ENCODE measurements at places on chromosomes 7 and 10. TPM values are rescaled to one million over a fixed set of nuclear protein-coding genes. Genes with fewer than 3 reads are reported as not detected.

The FGL2 gene
- total RNA-seq: 32.1 TPM

The ARHGEF35 gene
- total RNA-seq: 11.5 TPM

The ENO4 gene
- not detected for total RNA-seq

DNA sequence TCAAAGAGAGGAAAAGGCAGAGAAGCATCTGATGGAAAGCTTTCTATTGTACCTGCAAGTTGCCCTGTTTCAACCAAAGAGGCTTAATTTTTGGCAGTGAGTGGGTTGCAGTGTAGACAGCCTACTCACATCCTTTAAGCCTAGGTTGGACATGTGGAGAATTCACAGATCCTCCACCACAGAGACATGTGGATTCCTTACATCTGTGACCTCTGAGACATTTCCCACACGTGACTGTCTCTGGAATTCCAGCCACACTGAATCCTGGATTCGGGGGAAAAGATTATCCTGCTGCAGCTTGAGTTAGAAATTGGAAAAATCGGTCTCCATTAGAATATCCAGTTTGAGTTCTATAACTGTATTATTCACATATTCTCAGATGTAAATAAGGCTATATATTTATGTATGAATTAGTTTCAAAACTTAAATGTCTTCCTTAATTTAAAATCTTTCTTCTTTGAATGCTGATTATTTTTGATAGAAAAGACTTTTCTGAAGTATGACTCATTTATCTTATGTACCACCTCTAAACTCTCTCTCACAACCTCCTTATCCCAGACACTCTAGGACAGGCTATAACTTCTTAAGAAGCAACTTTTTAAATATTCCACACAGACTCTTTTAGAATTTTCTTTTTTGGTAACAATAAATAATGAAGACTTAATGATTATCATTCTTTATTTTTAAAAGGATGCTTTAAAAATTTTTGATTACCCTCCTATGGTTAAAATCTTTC lies 123.3 kb downstream of the TWIST1 start:
- no peak for DNase-seq

DNA sequence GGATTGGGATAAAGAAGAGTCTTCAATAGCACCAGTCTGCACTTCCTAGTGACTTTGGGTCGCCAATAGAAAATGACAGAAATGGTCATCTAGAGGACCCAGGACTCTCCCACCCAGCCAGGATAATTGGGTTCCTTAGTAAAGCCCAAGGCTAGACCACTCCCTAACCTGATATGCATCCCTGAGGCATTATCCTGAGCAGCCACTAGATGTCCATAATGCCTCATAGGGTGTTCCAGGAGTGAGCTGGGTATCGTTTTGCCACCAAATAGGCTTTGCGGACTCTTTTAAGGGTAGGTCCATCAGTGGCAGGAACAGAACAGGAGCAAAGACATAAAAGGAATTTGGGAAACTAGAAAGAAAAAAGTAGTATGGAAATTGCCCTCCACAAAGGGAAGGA lies 4.5 kb upstream of the LRRC4 start:
- DNase-seq: no peak

- no peak for DNase-seq
These were observed 17.6 kb downstream of the MXI1 start for GRCh38 chr10:110224992-110225391.

DNA sequence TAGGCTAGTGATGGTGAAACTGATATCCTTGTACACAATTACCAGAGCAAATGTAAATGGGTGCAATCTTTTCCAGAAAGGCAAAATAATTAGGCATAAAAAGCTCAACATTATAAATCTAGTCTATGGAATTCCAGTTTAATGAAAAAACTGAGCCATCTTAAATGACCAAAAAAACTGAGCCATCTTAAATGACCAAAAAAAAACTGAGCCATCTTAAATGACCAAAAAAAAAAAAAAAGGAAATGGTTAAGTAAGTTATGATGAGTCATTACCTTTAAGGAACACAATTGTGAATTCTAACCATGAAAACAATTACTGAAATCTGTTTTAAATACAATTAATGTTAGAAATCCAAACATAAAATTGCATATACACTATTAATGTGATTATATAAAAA lies 25.3 kb downstream of the USP6NL start:
- DNase-seq: no peak

DNA sequence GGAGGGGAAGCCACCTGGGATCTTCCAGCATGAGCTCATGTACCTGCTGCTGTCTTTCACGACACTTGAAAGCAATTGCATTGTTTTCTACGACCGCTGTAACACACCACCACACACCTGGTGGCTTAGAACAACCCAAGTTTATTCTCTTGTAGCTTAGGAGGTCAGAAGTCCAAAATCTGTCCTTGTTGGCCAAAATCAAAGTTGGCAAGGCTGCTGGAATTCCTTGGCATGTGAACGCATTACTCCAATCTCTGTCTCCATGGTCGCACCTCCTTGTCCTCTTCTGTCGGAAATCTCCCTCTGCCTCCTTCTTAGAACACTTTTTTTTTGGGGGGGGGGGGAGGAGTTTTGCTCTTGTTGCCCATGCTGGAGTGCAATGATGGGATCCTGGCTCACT lies 305.7 kb downstream of the BAMBI start:
- DNase-seq: no peak

- no peak for DNase-seq
These were observed 54.9 kb upstream of the SDK1 start for GRCh38 chr7:3246127-3246526.

- DNase-seq: no peak
These were observed 15.5 kb upstream of the STEAP4 start for GRCh38 chr7:88322151-88322550.
